Stimulated activated CD4-positive, alpha-beta T cell treated with anti-CD3 and anti-CD28 coated beads, TNF-alpha, amount 100 ng/mL, for 48 hours (primary cell): ENCODE measurements at places on chromosomes 16 and 17.

DNA sequence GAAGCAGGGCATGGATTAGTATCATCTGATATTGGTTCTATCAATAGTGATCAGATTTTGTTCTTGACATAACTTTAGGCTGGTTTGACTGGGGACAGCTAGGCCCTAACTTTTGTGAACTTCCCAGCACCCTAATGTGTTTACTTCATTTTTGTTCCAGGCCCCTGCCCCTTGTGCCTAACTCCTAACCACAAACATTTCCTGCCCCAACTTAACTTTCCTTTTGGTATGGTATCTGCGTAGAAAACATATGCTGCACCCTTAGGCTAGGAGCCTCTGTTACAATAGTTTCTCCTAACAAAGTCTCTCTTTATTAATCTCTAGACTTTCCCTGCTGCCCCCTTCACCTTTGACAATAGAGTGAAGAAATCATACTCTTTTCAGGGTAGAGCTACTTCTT is 2.5 kb downstream of the ADPRM start:
- DNase-seq, result no peak

DNA sequence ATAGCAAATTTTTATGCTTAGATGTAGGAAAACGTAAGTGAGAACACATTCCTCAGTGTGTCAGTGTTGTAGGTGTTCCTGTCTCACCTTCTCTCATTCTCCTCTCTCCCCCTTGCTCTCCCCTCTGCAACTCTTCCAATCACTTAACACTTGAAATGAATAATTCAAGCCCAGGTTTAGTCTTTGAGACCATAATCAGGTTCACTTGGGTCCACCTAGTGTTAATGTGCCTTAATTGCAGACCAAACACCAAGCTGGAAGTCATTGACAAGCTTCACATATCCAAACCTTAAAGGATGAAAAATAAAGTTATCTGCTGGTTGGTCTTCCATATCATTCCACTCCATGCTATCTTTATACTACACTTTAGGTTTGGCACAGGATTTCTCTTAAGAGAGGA is 37.0 kb downstream of the STXBP4 start:
- DNase-seq, result no peak

- DNase-seq, result no peak
Observed at GRCh38 chr17:3894911-3895343, 2.1 kb upstream of the CAMKK1 start.

DNA sequence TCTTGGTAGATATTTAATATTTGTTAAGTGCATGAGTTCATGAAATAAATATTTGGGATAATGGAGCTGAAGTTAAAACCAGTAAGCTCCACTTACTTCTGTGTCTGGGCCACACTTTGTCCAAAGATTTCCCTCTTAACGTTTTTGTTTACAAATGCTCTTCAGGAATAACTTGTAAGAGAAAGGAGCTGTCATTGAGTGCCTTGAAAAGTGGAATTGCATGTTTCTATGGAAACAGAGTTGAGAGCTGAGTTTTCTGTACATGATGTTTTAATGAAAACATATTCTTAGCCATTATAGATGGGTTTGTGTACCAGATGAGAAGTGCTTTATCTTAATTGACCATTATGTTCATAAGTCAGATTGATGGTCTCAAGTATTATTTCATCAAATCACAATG is 1045.4 kb upstream of the EEF2KMT start:
- DNase-seq, result no peak

DNA sequence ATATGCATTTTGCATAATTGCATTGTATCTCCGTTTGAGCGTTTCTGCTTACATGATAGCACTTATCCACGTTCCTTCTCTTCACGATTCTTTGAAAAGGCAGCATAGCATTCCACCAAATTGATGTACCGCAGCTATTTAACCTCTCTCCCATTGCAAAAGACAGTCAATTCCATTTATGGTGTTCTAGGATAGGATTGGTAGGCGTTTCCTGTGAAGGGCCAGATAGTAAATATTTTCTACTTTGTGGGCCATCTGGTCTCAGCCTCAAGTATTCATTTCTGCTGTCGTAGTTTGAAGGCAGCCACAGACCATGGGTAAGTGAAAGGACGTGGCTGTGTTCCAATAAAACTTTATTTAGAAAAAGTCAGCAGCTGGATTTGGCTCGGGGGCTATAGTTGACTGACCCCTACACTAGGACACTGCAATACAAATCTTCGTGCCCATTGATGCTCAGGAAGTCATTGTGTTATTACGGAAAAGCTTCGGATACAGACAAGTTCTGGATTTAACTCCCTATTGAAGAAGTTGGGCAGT is 10.1 kb downstream of the SNX29 start:
- no peak for DNase-seq

GRCh38 chr16:89349947-89350633 is 132.6 kb downstream of the ZNF778 start:
- DNase-seq, result no peak
